ENCODE measurements at places on chromosomes 6 and 20. TPM values are rescaled to one million over a fixed set of nuclear protein-coding genes. Genes with fewer than 3 reads are reported as not detected.

Gene RIMS4
- total RNA-seq = 0.12 TPM

Gene TDRD6
- 0.30 TPM for total RNA-seq

Gene ZBP1
- total RNA-seq = 0.15 TPM

Gene OR12D3
- total RNA-seq = not detected

Gene AVP
- total RNA-seq = not detected

Gene ZC2HC1B
- not detected for total RNA-seq

Gene FAM217A
- total RNA-seq = not detected

Gene DYNLRB1
- total RNA-seq = 154 TPM

DNA sequence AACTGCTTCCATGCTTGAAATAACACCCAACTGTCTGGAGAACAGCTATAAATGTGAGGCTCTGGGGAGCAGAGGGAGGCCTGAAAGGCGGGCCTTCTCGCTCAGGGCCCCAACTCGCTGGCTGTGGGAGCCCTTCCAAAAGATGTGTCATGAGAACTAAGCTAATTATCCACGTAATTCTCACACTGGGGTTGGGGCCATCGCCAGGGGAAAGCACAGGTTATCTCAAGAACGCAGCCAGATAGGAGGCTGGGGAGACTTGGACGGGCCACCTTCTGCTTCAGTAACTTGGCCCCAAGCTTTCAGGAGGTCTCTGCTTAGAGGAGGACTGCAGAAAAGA is 1.6 kb downstream of the PXDC1 start:
- DNase-seq = peak; percentile 67

DNA sequence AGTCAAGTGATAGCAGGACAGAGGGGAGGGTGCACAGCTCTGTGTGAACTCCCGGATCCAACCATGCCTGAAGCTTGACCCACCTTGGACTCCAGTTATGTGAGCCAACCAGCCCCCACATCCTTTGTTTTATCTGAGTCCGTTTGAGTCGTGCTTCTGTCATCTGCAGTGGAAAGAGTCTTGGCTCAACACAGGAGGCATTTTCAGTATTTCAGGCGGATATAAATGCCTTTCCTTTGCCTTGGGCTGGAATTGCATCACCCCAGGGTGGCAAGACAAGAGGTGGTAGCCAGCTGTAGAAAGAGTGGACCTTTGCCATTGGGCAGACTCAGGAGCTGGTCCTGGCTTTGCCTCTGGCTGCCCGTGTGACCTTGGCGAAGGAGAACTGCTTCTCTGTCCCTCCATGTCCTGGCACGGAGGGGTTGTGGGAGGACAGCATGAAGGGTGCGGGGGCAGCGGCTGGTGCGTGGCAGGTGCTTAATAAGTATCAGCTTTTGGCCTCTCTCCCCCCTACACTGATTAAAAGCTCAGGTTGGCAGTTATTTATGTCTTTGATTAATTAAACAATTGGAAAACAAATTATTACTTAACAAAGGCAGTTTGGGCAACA is 42.6 kb upstream of the APCDD1L start:
- DNase-seq = no peak

DNA sequence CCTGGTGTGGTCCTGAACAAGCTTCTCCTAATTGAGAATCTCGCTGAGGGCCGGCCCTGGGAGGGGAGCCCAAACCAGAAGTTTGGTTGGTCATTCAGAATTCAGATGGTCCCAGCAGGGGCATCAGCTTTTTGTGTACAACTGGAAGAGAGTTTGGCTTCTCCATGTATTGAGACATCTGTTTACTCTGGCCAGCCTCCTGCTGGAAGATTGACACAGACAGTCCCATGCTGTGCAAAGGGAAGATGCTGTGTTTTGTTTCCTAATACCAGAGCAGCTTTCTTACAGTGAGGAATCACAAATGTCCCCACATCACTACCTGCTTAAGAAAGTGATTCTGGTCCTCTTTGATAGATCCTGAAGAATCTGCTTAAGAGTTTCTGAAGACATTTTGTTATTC is 97.8 kb downstream of the PLEKHG1 start:
- peak; percentile 43 for DNase-seq

DNA sequence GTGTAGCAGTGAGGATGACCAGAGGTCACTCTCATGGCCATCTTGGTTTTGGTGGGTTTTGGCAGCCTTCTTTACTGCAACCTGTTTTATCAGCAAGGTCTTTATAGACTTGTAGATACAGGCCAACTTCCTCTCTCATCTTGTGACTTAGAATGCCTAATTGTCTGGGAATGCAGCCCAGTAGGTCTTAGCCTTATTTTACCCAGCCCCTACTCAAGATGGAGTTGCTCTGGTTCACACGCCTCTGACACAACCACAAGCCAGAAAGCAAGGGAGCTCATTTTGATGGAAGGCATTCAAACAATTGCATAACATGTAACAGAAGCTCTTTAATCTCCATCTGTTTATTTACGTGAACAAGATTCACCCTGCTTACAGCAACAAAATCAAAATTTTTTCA is 492.0 kb upstream of the SULF2 start:
- DNase-seq = no peak

DNA sequence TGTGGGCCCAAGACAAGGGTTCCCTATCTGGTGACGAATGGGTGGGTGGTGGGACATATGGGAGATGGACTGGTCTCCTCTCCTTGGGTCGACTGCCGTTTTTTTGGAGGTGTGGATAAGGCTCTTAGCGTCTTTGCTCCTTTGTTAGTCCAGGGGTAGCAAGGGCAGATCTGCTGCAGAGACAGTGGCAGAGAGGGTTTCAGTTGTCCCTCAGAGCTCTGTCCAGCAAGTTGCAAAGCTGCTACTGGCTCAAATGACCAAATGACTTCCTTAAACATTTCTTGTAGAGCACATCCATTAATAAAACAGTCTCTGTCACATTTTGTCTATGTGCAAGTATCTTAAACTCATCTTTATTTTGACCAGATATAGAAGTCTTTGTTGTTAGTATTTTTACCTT is 508.0 kb upstream of the ADGRB3 start:
- DNase-seq = no peak

GRCh38 chr6:14110001-14110818 is 7.4 kb upstream of the CD83 start:
- no peak for DNase-seq

GRCh38 chr6:97189767-97190166 is 93.2 kb downstream of the MMS22L start:
- no peak for DNase-seq

DNA sequence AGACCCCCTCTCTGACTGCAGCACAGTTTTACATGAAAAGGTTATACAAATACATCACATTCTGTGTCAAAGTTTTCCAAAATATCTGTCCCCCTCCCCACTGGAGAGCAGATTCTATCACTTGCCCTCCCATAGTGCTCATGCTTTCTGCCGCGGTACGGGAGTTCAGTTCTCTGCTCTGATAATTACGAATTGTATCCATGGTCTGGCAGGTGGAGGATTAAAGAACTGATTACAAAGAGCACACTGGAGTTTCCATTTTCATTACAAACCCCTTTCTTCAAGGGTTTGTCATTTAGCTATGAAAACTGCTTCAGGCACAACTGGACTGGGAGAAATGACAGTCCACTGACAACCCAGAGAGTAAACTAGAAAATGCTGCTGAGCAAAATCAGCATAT is 166.0 kb downstream of the PDSS2 start:
- no peak for DNase-seq

DNA sequence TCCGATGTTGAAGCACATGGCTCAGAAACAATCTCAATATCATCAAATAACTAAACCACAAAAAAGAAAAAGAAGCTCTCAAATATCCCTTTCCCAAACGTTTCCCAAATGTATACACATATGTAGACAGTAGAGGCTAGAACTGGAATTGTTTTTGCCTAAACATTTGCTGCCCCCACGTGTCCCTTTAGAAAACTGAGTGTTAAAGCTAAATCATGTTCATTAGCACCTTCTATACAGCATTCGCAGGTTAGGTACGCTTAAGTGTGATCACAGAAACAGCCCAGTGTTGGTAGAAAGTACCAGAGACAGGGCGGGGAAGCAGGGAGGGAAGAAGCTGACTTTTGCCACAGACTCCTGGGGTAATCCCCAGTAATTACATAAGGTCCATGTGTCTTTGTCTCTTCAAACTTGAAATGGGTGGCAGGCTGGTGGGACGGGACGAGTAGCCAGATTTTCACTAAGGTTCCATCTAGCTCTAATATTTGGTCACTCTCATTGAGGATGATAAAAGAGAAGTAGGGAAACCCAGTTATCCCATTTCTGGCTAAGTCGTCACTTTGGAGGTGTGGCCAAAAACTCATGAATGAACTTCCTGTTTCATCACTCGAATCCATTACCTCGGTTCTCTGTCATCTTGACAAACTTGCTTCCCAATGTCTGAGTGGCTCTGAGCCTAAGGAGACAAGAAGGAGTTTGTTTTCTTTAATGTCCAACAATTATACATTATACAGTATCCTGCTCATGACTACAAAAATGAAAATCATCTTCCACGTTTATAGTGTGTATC is 15.0 kb upstream of the TFAP2A start:
- no peak for DNase-seq

GRCh38 chr6:158933079-158933595 is 66.9 kb downstream of the RSPH3 start:
- no peak for DNase-seq

DNA sequence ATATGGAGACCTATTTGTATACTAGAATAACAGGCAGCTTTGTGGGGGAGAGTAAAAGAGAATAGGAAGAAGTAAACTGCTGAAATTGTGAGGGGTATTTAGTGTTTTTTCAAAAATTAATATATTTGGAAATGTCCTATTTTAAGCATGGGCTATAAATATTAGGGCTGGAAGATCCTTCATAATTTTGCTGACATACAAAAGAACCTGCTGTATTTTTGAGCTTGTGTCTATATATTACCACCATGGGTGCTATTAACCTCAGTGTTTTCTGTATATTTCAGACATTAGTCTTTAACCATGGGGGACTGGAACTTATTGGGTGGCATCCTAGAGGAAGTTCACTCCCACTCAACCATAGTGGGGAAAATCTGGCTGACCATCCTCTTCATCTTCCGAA is at the start of gene GJA10:
GJA10 (plus strand) TSS at position 301 of the 400 bp plus-strand sequence; CDS start at position 301, 0 bp downstream.
- no peak for DNase-seq

GRCh38 chr6:165181951-165182414 is 127.4 kb downstream of the C6orf118 start:
- no peak for DNase-seq

GRCh38 chr6:99689916-99690685 is 83.5 kb downstream of the PRDM13 start:
- DNase-seq = no peak

DNA sequence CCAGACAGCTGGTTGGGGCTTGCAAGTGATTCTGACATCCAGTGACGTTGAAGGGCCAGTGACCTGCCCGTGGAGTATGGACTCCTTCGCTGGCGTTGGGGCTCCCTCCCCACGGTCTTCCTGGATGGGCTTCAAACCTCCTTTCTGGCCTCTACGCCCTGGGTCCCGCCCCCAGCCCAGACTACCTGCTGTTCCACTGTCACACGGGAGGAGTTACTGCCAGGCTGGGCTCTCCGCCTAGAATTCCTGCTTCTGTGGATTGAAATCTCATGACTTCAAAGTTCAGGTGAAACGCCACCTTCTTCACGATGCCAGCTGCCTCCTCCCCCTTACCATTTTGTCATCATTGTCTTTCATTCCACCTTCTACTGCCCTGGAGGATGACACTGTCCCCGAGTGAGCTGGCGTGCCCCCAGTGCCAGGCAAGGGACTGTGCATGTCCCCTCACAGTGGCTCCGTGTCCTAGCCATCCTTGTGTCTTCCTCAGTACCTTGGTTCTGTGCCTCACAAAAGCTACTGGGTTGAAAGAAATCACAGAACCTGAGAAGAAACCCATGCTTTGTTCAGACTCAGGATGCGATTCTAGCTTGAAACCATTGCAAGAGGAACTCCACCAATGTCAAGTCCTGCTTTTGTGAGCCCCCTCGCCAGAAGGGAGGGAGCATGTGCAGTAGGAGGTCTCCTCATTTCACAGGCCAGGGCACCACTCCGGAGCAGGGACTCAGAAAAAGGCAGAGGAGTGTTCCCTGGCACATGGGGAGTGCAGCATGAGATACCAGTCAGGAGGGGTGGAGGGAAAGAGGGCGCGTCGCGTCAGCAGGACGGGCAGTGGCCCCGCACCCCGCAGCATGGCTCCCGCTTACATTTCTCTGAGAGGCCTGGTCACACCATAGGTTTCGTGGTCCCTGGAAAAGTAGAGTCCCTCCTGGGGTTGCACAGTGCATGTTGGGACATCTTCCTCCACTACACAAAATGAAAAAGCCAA is 11.0 kb upstream of the IRF4 start:
- no peak for DNase-seq

GRCh38 chr20:3248993-3249347 is 10.0 kb upstream of the SLC4A11 start:
- DNase-seq = no peak

DNA sequence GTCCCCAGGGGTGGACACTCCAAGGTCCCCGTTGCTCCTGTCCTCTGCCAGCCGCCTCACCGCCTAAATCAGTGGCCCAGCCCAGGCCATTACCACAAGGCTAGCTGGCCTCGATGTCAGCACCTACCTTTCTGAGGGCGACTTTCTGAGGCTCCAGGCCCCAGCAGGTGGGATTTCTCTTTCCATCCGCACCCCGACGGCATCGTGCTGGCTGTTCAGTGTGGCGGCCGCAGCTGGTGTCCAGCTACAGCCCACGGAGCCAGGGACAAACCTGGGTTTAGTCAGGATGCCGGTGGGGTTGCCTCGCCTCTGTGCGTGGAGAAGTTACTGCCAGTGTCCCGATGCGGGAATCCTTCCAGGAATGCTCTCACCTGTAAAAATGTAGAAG is 60.8 kb downstream of the ERMARD start:
- DNase-seq = no peak

DNA sequence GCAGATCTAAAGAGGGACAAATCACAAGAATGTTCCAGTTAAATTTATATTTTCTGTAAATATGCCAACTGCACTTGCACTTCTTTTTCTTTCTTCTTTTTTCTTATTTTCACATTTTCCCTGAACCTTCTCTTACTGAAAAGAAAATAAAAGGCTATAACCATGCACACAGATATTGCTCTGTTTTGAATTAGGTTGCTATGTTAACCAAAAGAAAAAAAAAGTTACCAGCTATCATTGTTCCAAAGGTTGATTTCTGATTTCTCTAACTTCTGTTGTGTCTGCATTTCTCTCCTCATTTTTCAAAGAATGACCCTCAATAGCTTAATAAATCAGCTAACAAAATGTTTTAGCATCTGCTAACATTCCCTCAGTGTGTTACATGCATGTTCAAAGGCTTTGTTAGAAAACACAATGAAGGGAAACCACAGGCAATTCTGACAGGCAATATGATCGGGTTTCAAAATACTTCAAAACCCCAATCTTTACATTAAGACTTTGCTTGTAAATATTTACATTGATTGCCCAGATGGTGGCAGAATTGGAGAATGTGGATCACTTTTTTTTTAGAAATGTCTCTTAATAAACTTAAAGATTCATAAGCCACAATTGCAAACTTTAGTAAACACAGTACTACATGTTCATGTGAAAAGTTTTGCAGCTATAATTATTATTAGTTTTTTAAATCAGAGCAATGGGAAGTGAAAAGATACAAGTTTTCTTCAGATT is 928.3 kb upstream of the FLRT3 start:
- no peak for DNase-seq

DNA sequence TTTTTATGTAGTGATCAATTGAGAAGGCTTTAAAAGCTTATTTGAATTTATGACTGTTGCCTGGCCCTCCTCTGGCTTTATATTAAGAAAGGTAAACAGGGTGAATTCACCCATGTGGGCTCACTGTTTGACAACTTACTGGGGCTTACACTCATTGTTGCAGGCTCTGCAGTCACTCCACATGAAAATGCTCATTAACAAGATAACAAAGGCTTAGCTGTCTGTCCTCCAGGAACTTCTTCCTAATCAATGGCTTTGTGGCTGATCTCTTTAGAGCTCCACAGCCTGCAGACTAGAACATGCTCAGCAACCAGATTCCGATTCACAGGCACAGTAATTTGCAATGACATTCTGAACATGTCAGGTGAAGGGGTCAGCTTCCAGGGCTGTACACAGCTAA is 323.2 kb upstream of the MAN1A1 start:
- no peak for DNase-seq

Data from left ventricle myocardium superior (tissue), 1 donor.